ENCODE measurements at places on chromosomes 5 and 9. TPM values are rescaled to one million over a fixed set of nuclear protein-coding genes. Genes with fewer than 3 reads are reported as not detected.

DNA sequence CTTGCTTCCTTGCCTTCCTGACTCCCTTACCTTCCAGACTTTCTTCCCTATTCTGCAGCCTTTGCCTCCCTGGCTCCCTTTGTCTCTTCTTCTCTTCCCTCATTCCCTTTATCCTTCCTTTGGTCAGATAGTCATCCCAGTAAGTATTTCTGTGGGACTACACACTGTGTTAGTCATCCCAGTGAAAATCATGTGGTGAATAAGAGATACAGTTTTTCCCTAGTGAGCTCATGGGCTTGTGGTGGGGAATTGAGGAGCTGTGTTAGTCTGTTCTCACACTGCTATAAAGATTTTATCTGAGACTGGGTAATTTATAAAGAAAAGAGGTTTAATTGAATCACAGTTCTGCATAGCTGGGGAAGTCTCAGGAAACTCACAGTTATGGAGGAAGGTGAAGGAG is 109.8 kb upstream of the EDIL3 start:
- DNase-seq: no peak
- no peaks in the 10 kb centered on the region for H3K36me3 ChIP-seq
- H3K27me3 ChIP-seq: no peaks in the 10 kb centered on the region
- no peak overlapping the region for H3K27ac ChIP-seq
- no peak overlapping the region for H3K4me3 ChIP-seq

DNA sequence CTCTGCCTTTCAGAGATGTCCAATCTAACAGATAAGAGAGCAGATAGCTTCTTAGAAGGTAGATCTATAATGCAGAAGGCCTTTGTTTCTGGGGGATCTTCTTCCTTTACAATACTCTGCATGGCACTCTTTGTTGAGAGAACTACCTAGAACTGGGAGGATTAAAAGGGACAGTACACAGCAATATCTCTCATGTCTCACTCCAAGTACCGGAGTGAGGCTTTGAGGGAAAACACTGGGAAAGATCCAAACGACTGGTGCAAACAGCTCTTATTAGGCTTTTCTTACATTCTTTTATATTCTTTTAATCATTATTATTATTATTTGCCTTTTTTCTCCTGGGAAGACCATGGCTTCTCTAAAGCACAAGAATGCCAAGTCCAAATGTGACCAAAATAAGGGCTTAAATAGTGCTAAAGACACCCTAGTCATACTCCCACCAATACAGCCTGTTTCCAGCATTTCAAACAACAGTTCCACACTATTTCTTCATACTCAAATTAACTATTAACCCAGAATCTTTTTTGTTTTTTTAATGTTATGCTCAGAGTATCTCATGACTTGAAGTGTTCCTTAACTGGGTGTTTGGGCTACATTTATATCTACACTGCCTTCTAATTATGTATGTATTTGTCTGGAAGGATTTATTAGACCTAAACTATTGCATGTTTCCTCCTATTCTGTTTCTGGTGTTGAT is 52.7 kb downstream of the ABHD17B start:
- no peak overlapping the region for H3K4me3 ChIP-seq
- no peaks in the 10 kb centered on the region for H3K27me3 ChIP-seq
- no peaks in the 10 kb centered on the region for H3K36me3 ChIP-seq
- H3K4me1 ChIP-seq: no peaks in the 10 kb centered on the region
- DNase-seq: no peak

- H3K4me3 ChIP-seq: no peak overlapping the region
- no peaks in the 10 kb centered on the region for H3K4me1 ChIP-seq
- no peak overlapping the region for H3K27ac ChIP-seq
- H3K27me3 ChIP-seq: no peaks in the 10 kb centered on the region
- H3K36me3 ChIP-seq: no peaks in the 10 kb centered on the region
Measured at GRCh38 chr5:59988396-59988795, 94.9 kb upstream of the PDE4D start.

GRCh38 chr9:107016383-107016782 is 153.4 kb downstream of the ZNF462 start:
- no peak for DNase-seq
- H3K4me1 ChIP-seq: no peaks in the 10 kb centered on the region
- H3K36me3 ChIP-seq: no peaks in the 10 kb centered on the region
- H3K27ac ChIP-seq: no peak overlapping the region
- H3K4me3 ChIP-seq: no peak overlapping the region
- H3K27me3 ChIP-seq: no peaks in the 10 kb centered on the region

DNA sequence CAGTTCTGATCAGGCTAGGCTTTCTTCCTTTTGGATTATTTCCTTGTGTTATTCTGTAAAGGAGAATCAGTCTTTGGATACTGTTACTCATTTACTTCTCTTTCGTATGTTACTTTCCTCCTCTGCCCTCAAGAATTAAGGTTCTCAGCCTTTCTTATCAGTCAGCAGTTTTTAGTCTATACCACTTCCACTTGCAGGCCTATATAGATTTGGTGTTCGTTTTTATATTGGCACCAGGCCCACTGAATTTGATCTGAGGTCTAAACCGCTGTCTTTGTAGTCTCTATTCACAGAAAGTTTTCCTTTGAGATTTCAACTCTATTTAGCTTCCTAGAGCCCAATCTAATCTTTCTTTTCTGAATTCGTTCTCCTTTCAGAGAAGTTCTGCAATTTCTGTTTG is 62.8 kb downstream of the ERBIN start:
- no peak overlapping the region for H3K4me3 ChIP-seq
- DNase-seq: no peak
- H3K36me3 ChIP-seq: no peaks in the 10 kb centered on the region
- no peaks in the 10 kb centered on the region for H3K27me3 ChIP-seq
- H3K4me1 ChIP-seq: peaks cover 3% of the 10 kb centered on the region

DNA sequence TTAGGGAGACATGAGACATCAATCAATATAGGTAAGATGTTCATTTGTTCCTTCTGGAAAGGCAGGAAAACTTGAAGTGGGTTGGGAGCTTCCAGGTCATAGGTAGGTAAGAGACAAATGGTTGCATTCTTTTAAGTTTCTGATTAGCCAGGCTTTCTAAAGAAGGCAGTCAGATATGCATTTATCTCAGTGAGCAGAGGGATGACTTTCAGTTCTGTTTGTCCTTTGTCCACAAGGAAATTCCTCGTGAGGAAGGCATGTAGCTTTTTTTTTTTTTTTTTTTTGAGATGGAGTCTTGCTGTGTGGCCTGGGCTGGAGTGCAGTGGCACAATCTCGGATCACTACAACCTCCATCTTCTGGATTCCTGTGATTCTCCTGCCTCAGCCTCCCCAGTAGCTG is 155.3 kb upstream of the ABCA1 start:
- no peaks in the 10 kb centered on the region for H3K4me1 ChIP-seq
- no peak overlapping the region for H3K4me3 ChIP-seq
- no peaks in the 10 kb centered on the region for H3K27me3 ChIP-seq
- no peak for DNase-seq
- no peak overlapping the region for H3K27ac ChIP-seq

DNA sequence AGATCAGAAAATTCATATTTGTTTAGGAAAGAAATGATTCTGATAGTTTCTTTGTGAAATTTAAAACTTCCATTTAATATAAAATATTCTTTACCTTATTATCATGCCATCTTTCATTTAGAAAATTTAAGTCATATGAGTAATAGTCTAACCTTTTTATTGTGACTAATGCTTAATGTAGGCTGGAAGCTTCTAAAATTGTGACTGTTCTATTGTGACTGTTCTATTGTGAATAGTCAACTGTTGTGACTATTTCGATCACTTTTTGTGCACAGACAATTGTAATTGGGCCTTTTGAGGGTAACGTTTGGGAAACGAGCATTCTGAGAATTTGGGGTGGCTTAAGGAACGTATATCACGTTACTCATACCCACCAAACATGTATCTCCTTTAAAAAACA is 100.0 kb downstream of the PARP8 start:
- no peaks in the 10 kb centered on the region for H3K36me3 ChIP-seq
- H3K4me1 ChIP-seq: no peaks in the 10 kb centered on the region
- H3K27ac ChIP-seq: no peak overlapping the region
- H3K27me3 ChIP-seq: no peaks in the 10 kb centered on the region
- no peak overlapping the region for H3K4me3 ChIP-seq

DNA sequence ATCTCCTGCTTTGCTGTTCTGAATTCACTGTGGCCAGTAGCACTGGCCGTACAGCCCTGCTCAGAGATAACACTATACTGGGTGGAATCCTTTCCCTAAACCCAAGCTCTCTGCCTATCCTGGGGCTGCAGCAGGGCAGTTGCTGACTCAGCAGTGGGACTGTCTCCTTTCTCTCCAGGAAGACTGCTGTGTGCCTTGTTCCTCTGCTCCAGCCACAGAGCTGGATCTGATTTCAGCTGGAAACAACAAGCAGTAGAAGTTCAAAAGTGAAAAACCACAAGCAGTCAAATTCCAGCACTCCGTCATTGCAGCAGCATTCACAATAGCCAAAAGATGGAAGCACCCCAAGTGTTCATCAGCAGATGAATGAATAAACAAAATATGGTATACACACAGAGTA is 105.0 kb downstream of the FBXL7 start:
- no peaks in the 10 kb centered on the region for H3K36me3 ChIP-seq
- H3K4me1 ChIP-seq: peaks cover 4% of the 10 kb centered on the region
- H3K27ac ChIP-seq: no peak overlapping the region
- H3K27me3 ChIP-seq: no peaks in the 10 kb centered on the region

- no peaks in the 10 kb centered on the region for H3K4me1 ChIP-seq
- no peak for DNase-seq
- no peaks in the 10 kb centered on the region for H3K36me3 ChIP-seq
- no peaks in the 10 kb centered on the region for H3K27me3 ChIP-seq
- H3K27ac ChIP-seq: no peak overlapping the region
- H3K4me3 ChIP-seq: no peak overlapping the region
Measured at GRCh38 chr9:80892703-80893102, 796.6 kb downstream of the TLE1 start.

DNA sequence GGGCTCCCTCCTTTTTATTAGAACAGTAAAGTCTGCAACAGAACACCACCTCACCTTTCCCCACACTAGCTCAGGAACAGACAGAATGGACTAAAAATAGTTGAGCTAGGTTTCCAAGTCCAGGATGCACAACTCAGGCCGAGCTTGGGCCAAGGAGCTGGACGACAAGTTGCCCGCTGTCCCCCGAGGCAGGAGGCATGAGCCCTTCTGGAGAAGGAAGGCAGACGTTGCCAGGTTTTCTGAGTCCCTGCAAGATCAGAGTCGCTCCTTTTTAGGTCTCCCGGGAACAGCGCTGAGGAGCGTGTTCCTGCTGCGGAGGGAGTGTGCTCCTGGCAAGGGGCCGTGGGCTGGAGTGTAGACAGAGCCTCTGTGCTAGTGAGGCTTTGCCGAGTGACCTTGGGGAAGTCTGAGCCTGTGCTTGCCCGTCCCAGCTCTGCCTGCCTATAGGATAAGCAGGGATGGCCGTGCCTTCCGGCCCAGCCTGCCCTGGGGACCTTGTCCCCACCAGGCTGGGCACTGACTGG is 121.6 kb downstream of the WNK2 start:
- no peaks in the 10 kb centered on the region for H3K36me3 ChIP-seq
- H3K4me1 ChIP-seq: no peaks in the 10 kb centered on the region
- no peak overlapping the region for H3K4me3 ChIP-seq

GRCh38 chr5:52996979-52997378 is 7.8 kb downstream of the ITGA2 start:
- no peak overlapping the region for H3K27ac ChIP-seq
- H3K4me1 ChIP-seq: no peaks in the 10 kb centered on the region
- H3K27me3 ChIP-seq: no peaks in the 10 kb centered on the region
- H3K4me3 ChIP-seq: no peak overlapping the region

DNA sequence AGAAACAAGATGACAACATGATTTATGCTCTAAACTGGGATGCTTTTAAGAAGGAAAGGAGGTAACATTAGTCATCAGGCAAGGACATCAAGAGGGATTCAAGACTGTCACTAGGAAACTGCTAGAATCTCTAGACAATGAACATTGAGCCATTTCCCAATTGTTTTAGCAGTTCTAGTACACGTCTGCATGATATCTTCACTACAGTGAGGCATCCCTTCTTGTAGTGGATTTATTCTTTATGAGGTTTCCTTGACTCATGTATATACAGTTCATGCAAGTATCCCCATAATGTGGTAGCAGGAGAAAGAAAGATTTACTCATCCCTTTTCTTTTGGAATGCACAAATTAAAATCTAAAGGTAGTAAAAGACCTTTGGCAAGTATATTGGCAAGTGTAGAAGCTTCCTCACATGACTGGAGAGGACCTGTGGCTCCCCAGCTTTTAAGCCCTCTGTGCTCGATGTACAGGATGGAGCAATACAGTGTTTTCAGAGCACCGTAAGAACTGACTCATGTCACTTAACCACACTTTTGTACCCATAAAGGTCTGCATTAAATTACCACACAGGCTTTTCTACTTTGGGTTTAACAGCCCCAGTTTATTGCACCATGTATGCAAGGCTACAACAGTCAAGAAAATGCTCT is 335.9 kb downstream of the SEMA5A start:
- H3K27ac ChIP-seq: no peak overlapping the region
- H3K36me3 ChIP-seq: no peaks in the 10 kb centered on the region
- no peaks in the 10 kb centered on the region for H3K27me3 ChIP-seq
- no peak overlapping the region for H3K4me3 ChIP-seq
- DNase-seq: no peak

GRCh38 chr5:57600321-57600720 is 117.7 kb upstream of the ACTBL2 start:
- H3K4me3 ChIP-seq: no peak overlapping the region
- no peak overlapping the region for H3K27ac ChIP-seq
- no peaks in the 10 kb centered on the region for H3K4me1 ChIP-seq
- H3K27me3 ChIP-seq: no peaks in the 10 kb centered on the region

GRCh38 chr9:115032296-115032695 is 85.7 kb downstream of the TNC start:
- no peaks in the 10 kb centered on the region for H3K36me3 ChIP-seq
- no peaks in the 10 kb centered on the region for H3K27me3 ChIP-seq
- no peak overlapping the region for H3K4me3 ChIP-seq
- H3K27ac ChIP-seq: no peak overlapping the region
- DNase-seq: no peak

- H3K4me1 ChIP-seq: no peaks in the 10 kb centered on the region
- DNase-seq: no peak
- no peak overlapping the region for H3K4me3 ChIP-seq
- H3K27me3 ChIP-seq: no peaks in the 10 kb centered on the region
- H3K27ac ChIP-seq: no peak overlapping the region
Measured at GRCh38 chr5:103086547-103086946, 33.4 kb downstream of the GIN1 start.

GRCh38 chr9:121927636-121928035 is 165.5 kb downstream of the TTLL11 start:
- H3K27me3 ChIP-seq: no peaks in the 10 kb centered on the region
- DNase-seq: no peak
- no peak overlapping the region for H3K27ac ChIP-seq
- H3K4me1 ChIP-seq: no peaks in the 10 kb centered on the region
- H3K4me3 ChIP-seq: no peak overlapping the region
- H3K36me3 ChIP-seq: no peaks in the 10 kb centered on the region

- H3K36me3 ChIP-seq: no peaks in the 10 kb centered on the region
- no peaks in the 10 kb centered on the region for H3K4me1 ChIP-seq
- no peaks in the 10 kb centered on the region for H3K27me3 ChIP-seq
Measured at GRCh38 chr5:151283120-151283825, 20.3 kb downstream of the SLC36A3 start.

GRCh38 chr9:112124156-112124555 is 50.9 kb downstream of the SUSD1 start:
- no peaks in the 10 kb centered on the region for H3K4me1 ChIP-seq
- H3K27ac ChIP-seq: no peak overlapping the region
- no peaks in the 10 kb centered on the region for H3K27me3 ChIP-seq
- no peaks in the 10 kb centered on the region for H3K36me3 ChIP-seq

Gene COL23A1
- total RNA-seq: 0.48 TPM

Gene SLC22A4
- total RNA-seq: 2.3 TPM

Gene DMRT2
- total RNA-seq: 0.17 TPM

Gene HNRNPAB
- 98.4 TPM for total RNA-seq

Gene BOD1
- 57.6 TPM for total RNA-seq

Gene TIGD6
- 3.0 TPM for total RNA-seq

Gene GTF2H2C
- total RNA-seq: 34.4 TPM

Gene DMGDH
- total RNA-seq: 5.5 TPM

Gene GMCL2
- total RNA-seq: not detected

Gene IGFBPL1
- not detected for total RNA-seq
